Non-pigmented ciliary epithelial cell (primary cell): ENCODE measurements at places on chromosomes 7 and 10.

DNA sequence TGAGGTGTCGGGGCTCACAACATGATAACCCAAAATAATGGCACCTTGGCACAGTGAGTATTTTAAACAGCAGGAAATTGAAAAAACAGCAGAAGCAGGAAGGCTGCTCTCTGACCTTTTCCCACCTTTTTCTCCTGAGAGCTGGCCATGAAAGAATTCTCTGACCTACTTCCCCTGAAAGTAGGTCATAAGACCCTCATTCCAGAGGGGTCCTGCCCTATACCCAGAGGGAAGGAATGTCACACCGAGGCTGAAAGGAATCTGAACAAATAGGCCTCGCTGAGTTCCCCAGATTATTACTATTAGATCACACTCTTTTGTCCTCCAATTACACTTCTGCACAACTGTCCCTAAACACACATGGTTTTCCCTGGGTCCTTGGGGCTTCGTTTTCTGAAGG lies 18.8 kb downstream of the CPVL start:
- DNase-seq: no peak

DNA sequence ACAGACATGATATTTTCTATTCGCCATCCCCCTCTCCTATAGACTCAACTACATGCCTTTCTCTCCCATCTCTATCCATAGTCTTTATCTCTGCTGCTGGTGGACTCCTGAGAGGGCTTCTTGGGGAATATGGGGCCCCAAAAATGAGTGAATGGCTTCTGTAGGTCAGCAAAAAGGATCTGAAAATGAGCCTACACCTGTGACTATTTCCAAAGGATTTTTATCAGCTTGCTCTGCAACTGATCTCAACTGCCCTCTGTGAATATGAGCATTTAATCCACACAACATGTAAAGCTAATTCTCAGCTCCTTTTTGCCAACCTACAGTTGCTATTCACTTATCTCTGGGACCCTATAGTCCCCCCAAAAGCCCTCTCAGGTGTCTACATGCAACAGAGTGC lies 36.2 kb downstream of the PRSS2 start:
- no peak for DNase-seq

DNA sequence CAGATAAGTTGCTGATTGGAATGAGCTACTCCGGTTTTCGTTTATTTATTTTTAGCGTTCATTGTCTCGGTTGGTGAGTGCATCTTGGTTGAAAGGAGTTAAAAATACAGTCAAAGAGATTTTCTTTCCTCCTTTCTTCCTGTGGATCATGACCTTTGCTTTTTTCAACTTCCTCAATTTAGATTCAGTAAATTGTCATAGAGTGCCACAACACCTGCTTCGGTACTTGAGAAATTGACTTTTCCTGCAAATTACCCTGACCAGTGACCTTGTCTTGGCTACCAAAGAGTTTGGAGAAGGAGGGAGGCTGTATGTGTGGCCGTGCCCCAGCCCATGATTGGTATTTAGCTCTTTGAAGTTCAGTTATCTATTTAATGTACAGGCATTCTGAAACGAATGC lies 128.7 kb downstream of the FAM204A start:
- no peak for DNase-seq

- no peak for DNase-seq
Observed at GRCh38 chr10:48509974-48510692, 94.7 kb downstream of the ARHGAP22 start.

DNA sequence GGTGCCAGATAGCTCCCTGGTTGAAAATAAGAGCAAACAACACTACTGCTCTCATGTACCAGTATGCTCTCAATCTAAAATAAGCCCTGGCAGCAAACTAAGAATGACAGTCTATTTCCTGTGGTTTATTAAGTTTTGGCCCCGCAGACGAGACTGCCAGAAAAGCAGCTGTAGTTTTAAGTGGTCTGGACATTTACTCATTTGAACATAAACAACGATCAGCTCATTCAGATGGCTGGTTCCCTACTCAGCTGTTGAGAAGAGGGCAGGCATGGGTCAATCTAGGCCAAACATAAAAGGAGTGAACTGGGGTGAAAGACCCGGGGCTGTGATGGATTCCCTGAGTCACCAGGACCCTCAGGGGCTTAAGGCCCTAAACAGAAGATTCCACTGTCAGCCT lies 4.5 kb downstream of the TRIL start:
- no peak for DNase-seq

- DNase-seq: no peak
Observed at GRCh38 chr10:29228562-29228961, 60.3 kb upstream of the LYZL1 start.

DNA sequence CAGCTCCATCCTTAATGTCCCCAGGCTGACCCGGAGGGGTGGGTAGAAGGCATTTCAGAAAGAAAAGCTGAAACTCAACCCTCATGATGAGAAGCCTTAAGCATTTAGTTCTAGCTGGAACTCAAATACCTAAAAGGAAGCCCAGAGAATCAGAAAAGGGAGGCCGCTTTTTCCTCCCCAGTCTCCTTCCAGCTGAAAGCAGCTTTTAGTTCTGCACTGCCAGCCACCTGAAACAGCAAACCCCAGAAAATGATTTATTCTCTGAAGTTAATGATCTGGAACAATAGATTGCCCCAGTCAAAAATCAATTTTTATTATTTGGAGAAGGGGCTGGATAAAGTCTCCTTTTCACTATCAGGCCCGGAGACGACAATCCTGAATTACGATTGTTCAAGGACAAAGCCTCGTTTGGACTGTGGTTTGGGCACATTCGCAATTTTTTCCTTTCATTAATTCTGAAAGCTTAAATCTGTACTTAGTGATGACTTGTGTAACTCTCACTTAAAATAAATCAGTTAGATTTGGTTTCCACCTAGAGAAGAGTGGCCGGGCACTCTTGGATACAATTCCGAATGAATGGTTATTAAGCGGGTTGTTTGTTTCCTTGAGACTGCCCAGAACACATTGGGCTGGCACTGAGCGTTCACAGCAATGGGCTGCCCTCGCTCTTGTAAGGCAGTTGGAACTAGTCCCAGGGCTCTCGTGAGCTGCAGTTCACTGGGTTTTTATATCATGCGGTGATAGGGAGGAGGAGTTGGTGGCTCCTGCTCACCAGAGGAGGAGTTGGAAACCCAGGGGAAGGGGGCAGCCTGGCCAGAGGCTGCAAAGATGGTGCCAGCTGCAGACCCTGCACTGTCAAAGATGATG lies 262.2 kb downstream of the CCSER2 start:
- DNase-seq: no peak

DNA sequence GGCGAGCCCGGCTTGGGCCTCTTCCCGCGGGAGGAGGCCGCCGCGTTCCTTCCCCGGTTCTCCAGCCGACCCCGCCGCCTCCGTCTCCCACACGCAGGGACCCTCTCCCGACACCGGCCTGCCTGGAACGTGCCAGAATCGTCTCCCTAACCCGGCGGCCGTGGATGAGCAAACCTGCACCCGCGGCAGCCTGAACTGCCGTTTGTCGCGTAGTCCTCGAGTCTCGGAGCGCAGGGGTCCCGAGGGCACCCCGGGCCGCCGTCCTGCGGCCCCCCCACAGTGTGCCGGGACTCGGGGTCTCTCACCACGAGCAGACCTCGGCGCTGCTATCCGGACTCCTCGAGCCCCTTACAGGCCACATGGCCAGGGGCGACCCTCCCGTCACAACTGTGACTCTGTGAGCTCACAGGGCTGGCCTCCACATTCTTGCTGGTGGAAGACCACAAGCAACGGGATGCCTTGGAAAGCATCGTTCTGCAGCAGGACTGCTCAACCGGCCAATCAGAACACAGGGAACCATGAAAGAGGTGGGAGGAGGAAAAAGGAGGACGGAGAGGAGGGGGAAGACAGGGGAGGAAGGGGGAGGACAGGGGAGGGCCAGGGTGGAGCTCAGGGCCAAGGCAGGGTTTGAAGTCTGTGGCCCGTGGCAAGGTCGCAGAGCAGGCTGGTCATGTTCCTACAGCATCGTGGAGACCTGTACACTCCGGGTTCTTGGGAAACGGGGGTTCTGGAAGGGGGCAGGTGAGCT lies 276.9 kb downstream of the DNAJB6 start:
- no peak for DNase-seq

- no peak for DNase-seq
Observed at GRCh38 chr7:27210441-27211083, 10.7 kb upstream of the HOXA13 start.

DNA sequence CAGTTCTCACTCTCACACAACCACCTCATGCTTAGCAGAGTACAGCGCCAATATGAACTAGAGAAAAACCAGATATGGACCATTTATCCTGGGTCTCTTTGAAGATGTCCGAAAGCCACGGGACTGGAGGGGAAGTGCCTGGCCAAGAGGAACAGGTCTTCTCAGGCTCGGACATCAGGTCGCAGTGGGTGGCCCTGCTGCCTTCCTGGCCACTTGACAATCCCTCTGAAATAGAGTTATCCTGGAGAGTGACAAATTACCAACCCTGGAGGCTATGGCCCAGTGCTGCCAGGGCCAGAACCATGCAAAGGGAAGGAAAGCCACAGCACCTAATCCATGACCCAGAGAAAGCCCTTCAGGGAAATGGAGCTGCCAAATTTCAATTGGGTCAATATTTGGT lies 646.8 kb upstream of the NRP1 start:
- no peak for DNase-seq

- DNase-seq: no peak
Observed at GRCh38 chr10:86770412-86770960, 14.1 kb downstream of the BMPR1A start.

DNA sequence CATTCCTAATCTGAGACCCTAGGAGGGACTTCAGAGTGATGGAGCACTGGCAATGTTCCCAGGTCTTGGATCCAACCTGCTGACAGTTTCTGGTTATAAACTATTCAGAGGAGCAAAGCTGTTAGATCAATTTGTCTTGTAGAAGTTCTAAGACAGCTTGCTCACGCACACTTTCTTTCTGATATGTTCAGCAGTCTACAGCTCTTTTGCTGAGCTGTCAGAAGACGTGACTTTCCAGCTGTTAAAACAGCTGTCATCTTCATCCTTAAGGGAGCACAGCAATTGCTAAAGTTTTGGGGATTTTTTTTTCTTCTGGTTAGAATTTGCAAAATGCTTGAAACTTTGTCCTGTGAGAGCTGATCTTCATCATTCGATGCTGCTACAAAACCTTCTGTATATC lies 823.1 kb downstream of the SORCS1 start:
- no peak for DNase-seq

- no peak for DNase-seq
Observed at GRCh38 chr7:28808796-28809533, 149.2 kb downstream of the TRIL start.

GRCh38 chr7:28631995-28632394 lies 219.7 kb downstream of the CREB5 start:
- DNase-seq: no peak

GRCh38 chr10:132743925-132744490 lies 41.9 kb downstream of the NKX6-2 start:
- DNase-seq: peak; percentile 19

DNA sequence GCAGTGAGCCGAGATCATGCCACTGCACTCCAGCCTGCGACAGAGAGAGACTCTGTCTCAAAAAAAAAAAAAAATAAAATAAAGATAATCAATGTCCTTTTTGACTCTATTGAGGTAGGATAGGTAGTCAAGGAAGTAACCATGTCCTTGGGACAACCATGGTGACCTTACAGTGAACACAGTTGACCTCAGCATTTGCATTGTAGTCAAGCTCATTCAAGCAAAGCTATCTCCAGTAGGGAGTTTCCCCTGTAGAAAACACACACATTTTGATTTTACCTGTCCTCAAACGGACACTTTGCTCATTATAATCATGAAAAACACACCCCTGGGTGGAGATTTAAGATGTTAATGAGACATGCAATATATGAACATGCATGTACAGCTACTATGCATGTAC lies 171.7 kb downstream of the KIF20B start:
- no peak for DNase-seq

DNA sequence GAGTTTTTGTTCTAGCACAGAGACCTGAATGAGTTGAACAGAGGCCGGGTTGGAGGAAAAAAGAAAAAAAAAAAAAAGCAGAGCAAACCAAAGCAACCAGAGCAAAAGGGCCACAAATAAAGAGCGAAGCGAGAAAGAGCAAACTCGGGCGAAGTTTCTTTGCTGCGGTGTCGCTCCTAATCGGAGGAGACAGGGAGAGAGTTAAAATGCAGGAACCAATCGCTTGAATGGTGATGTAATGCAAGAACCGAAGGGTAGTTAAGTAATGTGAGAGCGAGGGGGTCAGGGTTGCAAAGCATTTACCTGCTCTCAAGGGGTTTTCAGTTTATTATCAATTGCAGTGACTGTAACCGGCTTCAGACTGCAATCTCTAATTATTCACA lies 271.7 kb downstream of the TRIL start:
- DNase-seq: peak; percentile 58

DNA sequence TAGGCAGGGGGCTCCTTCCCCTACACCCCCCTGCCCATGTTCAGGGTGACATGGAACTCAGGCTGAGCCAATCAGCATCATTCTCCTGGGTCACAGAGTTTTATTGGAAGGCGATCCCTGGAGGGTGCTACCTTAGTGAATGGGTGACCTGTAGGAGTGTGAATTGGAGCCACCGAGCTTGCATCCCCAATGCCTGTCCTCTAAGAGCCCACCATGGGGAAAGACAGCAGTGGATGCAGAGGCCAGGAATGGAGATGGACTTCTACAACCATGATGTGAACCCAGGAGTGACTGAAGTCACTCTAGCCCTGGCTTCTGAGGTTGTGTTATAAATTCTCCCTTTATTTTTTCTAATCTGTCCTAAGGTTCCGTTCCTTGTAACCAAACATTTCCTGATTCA lies 89.4 kb downstream of the CCDC71L start:
- no peak for DNase-seq

- DNase-seq: no peak
Observed at GRCh38 chr7:120014925-120015465, 258.0 kb upstream of the KCND2 start.

DNA sequence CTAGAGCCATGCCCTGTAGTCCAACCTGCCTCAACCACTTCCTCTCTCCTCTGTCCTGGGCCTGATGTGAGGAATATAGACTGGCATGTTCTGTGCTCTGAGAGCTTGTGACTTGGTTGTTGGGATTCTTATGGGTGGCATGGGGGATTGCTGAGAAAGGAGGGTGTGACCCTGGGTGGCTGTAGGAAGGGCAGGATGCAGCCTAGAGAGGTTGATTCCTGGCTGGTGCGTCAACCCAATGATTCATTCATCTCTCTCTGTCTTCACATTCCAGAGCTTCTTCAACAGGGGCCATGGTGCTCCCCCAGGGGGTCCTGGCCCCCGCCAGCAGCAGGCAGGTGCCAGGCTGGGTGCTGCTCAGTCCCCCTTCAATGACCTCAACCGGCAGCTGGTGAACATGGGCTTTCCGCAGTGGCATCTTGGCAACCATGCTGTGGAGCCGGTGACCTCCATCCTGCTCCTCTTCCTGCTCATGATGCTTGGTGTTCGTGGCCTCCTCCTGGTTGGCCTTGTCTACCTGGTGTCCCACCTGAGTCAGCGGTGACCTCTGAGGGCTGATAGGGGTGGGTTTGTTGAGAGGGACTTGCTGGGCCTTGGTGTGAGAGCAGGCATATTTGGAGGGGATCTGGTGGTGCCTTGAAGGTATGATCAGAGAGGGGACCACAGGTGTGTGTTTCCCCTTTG lies 2.6 kb downstream of the FAM241B start:
- no peak for DNase-seq

DNA sequence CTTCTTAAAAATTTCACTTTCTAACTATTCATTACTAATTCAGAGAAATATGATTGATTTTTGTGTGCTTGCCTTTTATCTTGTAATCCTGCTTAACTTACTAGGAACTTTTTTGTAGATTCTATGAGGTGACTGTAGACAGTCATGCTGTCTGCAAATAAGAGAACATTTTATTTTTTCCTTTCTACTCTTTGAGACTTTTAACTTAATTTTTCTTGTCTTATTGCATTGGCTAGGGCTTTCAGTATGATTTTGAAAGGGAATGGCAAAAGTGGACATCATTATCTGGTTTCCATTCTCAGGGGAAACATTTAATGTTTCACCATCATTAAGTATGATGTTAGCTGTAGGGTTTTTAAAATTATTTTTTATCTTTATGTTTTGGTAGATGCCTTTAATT lies 23.6 kb downstream of the TBC1D12 start:
- DNase-seq: no peak
